ENCODE measurements at places on chromosomes 16 and 17. TPM values are rescaled to one million over a fixed set of nuclear protein-coding genes. Genes with fewer than 3 reads are reported as not detected.

DNA sequence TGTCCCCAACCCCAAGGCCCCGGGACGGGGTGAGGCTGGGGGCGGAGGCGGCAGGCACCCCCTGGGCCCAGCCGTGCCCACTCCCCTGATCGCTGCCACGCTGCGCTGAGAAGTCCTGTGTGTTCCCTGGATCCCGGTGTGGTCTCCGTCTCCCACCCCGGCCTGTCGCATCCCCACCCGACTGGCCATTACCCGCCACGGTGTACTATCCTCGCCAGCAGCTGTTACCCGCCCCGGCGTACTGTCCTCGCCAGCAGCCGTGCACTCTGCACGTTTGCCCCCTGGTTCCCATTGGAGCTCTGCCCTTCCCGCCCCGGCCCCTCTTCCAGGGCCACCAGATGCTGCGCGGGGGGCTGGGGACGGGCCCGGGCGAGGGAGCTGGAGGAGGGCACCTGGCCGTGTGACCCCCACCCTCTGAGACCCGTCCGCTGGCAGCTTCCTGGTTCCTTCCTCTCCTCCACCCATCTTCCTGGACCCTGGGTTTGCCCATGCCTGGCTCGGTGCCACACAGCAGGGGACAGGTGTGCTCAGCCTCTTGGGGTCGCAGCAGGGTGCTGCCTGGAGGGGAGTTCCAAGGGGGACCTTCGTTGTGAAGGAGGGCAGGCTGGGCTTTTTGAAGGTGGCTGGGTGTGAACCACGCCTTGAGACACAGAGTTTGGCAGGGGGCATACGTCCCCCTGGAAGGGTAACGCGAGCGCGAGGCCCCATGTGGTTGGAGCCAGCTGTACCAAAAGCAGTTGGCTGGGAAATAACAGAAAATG, 19.7 kb downstream of the BAHCC1 start:
- no peak for DNase-seq

DNA sequence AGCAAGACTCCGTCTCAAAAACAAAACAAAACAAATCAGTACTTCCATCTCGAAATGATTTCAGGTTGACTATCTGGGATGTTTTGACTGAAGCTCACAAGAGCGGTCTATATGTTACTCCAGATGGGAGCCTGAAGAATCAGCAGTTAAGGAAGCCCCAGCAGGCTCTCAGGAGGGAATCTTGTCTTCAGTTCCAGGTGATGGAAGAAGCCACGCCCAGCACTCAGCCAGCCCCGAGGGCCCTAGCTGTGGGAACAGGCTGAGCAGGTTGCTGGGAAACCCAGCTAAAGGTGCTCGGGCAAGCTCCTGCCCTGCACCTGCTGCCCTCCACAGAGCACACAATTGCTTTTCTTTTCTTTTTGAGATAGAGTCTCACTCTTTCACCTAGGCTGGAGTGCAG, 32.4 kb downstream of the WIPI1 start:
- DNase-seq = peak; percentile 37

DNA sequence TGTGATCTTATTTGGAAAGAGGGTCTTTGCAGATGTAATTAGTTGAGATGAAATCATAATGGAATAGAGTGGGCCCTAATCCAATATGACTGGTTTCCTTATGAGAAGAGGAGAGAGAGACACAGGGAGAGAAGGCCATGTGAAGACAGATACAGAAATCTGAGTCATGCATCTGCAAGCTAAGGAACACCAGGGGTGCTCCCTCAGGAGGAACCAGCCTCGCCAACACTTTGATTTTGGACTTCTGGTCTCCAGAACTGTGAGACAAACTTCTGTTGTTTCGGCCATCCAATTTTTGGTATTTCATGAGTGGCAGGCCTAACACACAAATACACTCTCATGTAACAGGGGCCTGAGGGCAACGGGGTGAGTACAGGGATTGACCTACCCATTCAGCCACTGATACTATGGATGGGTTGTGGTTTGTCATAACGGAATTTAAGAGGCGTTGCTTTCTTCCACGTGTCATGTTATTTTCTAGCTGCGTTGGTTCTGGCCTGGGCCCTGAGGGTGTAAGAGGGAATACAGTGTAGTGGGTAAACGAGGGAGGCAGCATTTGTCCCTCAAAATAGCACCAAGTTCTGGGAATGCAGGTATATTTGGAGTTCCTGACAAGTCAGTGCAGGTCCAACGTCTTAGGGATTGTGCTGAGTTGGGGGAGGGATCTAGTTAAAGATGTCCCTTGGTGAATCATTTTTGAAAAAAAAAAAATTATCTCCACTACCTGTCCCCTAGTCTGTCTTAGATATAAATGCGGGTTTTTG, 17.7 kb downstream of the PLCG2 start:
- DNase-seq = no peak

DNA sequence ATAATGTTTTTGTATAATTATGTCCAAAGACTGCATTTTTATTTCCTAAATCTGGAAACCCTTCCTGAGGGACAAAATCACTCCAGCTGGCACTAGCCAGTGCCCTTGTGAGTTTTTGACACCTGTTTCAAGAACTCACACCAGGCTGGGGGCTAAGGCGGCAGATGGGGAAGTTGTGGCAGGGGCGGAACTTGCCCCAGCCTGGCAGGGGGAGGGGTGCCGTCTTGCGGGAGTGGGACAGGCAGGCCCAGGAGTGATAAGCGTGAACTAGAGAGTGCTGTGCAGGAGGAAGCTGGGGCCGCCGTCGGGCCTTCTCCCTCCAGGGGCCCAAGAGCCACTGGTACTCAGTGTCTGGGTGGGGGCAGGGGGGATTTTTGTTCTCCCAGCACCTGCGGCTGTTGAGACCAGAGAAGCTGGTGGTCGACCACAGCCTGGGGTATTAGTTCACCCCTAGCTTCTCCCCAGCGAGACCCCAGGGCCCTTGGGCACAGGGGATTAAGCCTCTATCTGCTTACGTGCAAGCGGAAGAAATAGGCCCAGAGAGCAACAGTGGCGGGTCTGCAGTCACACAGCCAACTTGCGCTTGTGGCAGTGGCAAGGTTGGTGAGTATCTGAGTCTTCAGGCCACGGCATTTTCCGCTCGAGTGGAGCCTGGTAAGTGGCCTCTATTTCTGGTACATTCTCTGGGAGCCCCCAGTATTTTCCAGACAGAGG, 40.2 kb upstream of the PLCG2 start:
- peak; percentile 91 for DNase-seq

DNA sequence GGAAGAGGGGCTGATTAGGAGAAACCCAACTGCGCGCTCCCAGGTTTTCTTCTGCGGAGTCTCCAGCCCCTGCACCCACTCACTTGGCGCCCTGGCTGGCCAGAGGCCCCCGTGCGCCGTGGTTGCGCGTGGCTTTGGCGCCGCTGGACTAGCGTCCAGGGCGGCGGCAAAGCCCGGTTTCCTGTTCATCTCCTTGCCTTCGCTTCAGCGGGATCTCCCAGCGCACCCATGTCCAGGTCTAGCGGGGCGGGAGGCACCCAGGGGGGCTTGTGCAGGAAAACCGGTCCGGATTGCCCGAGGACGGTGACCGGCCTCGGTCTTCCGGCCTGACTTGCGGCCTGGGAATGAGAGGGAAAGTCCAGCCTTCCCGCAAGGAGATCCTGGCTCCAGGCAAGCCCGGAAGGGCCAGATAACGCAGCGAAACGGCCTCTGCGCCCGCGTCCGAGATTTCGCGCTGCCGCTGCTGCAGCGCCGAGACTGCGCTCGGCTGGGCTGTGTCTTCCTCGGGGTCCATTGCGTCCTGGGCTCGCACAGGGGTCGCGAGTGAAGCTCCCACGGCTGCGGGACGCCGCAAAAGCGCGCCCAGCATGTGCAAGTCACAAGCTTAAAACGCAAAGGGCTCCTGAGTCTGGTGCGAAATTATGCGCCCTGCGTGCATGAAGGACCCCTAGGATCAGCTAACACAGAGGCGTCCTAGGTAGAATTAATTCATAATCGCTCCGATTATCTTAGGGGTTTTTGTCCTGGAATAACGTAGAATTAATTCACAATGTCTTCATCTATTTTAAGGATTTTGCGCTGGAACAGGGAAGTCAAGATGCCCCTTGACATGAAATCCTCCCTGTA, 5.7 kb downstream of the FOXF1 start:
- no peak for DNase-seq

- DNase-seq = no peak
These were observed 23.0 kb downstream of the IL21R start for GRCh38 chr16:27424772-27425498.

DNA sequence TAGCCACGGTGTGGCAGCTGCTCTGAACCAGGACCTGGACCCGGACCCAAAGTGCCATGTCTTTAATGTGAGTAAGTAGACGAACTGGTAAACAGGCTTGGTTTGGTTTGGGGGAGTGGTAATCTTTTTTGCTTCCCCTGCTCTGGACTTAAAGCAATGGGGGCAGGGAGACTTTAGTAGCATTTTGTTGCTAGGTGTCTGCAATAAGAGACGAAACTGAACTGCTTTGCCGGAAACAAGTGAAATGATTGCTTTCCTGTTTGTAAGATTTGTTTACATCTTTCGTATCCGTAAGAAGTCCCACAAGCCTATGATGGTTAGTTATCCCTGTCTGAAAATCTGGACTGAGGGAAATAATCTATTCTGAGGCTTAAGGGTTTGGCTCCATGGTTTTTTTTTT, 21.5 kb downstream of the PRCD start:
- DNase-seq = no peak

GRCh38 chr16:25691519-25692091, at the start of gene HS3ST4:
Gene HS3ST4, plus strand, starts transcription at chr16:25691959.
- no peak for DNase-seq

DNA sequence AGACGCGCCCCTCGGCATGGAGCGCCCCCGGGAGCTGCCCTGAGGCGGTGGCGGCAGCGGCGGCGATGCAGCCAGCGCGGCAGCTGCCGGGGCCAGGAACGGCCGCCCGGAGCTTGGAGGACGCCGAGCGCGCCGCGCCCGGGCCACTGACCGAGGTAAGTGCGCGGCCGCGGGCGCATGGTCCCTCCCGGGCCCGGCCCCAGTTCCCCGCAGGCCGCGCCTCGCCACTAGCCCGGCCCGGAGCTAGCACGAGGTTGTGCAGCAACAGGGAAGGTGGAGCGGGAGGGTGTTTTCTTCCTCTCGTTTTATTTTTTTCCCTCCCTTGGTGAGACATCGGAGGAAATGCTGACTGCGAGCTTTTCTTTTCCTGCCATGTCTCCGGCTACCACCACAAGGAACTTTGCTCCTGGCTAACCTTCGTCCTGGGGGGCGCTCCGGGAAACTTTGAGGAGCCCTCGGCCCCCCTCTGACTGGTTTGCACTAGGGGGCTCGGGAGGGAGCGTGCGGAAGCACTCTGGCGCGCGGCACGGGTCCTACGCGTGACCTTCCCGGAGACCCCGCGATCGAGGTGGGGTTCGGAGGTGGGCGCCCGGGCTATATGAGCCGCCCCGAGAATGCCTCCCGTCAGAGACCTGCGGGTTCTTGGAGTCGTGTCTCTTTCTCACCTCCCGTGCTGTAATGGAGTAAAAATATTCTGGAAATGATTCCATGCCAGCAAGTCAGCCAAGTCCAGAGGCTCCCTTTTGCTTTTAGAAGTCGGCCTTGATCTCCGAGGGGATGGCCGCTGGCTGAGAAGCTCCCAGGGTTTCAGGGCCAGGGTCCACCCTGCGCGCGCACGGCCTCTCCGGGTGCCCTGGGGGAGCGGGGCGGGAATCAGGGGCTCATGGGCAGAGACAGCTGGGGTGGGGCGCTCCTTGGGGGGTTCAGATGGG, 868 bp downstream of the KCNJ12 start:
- no peak for DNase-seq

DNA sequence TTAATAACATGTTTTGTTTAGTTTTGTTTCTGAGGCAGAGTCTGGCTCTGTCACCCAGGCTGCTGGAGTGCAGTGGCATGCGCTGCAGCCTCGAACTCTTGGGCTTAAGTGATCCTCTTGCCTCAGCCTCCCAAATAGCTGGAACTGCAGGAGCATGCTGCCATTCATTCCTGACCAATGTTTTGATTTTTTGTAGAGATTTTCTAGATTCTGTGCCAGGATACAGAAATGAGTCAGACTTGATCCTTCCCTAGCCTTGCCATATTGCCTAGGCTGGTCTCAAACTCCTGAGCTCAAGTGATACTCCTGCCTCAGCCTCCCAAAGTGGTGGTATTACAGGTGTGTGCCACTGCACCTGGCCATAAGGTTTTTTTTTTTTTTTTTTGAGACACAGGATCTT, 17.7 kb downstream of the TAOK1 start:
- DNase-seq = no peak

GRCh38 chr16:69114346-69114975, 9.0 kb downstream of the HAS3 start:
- DNase-seq = peak; percentile 54

GRCh38 chr16:49890876-49891275, 35.0 kb upstream of the ZNF423 start:
- DNase-seq = no peak

The CCDC154 gene
- total RNA-seq = 0.42 TPM

The RAP1GAP2 gene
- 3.6 TPM for total RNA-seq

The ABCC3 gene
- total RNA-seq = 13.1 TPM

Data from posterior vena cava (tissue), 2 donors.